Amniotic epithelial cell (primary cell): ENCODE measurements at places on chromosomes 1 and 21.

GRCh38 chr1:20470194-20470593 lies 15.8 kb downstream of the CAMK2N1 start:
- DNase-seq: no peak

GRCh38 chr1:101130673-101131072 lies 105.1 kb upstream of the DPH5 start:
- peak; percentile 94 for DNase-seq

GRCh38 chr1:97245682-97246081 lies 524.1 kb downstream of the PTBP2 start:
- DNase-seq: peak; percentile 27

DNA sequence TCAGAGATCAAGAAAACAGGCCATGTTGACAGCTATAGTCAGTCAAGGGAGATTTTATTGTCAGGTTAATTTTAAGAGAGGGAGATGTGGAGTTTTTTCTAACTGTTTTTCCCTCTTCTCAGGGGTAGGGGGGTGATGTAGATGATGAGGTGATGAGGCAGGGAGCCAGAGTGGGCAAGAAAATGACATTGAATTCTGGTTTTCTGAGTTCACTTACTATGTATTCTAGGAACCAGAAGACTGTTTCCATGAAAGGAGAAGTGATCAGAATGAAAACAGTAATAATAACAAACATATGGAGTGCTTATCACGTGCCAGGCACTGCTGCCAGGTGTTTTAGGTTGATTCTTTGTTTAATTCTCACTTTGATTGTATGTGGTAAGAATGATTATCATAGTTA lies 40.2 kb downstream of the CASQ2 start:
- no peak for DNase-seq

GRCh38 chr1:50949286-50949982 lies 10.6 kb downstream of the FAF1 start:
- no peak for DNase-seq

DNA sequence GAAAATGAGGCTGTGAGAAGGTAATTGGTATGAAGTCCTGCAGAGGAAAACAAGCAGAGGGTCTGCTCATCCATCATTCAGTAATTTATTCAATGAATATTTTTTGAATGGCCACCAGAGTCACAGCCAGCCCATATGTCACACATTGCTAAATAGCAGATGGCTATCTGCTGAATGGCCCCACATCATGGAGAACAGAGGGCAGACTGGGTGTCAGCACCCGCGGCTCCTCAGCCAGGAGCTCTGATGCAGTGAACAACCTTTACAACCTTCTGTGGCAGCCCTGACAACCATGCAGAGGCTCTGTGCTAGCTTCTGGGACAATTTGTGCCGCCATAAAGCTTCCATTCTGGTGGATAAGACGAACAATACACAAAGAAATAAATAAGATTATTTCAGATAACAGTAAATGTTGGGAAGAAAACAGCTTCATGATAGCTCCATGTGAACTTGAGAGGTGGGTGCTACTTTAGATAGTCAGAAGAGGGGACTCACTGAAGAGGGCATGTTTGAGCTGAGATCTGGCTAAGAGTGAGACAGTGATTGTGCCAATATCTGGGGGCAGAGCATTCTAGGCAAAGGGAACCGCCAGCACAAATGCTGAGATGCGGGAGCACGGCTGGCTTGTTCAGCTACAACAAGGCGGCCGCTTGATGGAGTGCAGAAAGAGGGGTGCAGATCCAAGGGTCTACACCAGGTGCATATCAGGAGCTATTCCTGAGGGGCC lies 2.8 kb upstream of the C1orf210 start:
- no peak for DNase-seq

GRCh38 chr1:94284476-94284875 lies 47.1 kb upstream of the ARHGAP29 start:
- DNase-seq: no peak

DNA sequence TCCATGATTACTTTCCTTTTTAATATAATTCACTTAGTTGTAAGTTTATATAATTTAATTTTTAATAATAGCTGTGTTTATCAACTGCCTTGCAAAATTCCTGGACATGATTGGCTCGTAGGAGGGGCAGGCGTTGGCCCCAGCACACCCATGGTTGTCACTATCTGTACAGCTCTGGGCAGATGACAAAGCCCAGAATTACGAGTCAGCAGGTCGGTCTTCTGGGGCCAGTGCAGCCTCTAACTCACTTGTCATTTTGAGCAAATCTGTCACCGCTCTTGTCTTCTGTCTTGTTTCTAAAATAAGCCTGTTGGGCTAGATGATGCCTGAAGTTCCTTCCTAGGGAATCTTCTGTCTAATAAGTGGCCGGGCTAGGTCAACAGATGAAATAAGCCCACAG lies 21.4 kb upstream of the LRRC38 start:
- no peak for DNase-seq

DNA sequence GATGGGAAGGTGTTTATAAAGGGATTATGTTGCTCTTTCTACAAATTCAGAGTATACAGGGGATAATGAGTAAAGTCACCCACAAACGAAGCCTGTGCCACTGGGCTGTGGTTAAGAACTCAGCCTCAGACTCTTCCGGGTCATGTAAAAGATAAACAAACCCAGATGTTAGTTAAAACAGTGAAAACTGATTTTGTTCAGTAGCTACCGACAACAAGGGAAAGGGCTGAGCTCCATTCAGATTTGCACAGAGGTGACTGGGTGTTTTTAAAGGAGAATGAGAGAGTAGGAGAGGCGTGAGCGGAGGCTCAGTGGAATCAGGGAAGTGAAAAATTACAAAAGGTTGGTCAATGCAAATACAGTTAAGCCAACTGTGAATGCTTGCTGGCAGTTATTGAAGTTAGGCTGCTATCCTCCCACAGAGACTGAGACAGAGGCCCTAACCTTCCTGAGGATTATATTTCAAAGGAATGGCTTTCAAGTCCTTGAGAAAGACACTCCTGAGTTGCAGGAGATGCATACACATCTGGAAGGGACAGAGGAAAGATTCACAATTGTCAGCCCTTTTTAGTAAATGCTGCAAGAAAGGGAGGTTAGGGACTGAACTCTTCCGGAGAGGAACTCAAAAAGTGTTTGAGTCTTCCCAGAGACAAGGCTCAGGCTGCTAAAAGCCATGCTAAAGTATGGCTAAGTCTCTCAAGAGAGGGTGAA lies 29.9 kb upstream of the SAMD13 start:
- peak; percentile 27 for DNase-seq

- DNase-seq: no peak
Measured at GRCh38 chr1:26336477-26337205, 17.3 kb downstream of the CRYBG2 start.

DNA sequence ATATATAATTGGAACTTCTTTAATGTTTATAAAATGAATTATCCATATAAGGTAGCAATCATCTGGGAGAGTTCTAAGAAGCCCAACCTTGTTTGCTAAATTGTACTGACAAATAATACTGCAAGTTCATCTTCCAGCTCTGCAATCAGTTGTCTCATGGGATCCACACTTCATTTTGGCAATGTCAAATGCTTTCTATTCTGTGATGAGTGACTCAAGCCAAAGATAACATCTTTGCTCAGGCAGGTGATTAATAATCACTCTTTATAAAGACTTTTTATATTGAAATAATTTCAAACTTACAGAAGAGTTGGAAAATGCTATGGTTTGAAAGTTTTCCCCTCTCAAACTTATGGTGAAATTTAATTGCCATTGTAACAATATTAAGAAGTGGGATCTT lies 67.2 kb downstream of the SLC44A5 start:
- DNase-seq: no peak

GRCh38 chr1:30275926-30276764 lies 447.2 kb downstream of the MATN1 start:
- no peak for DNase-seq

DNA sequence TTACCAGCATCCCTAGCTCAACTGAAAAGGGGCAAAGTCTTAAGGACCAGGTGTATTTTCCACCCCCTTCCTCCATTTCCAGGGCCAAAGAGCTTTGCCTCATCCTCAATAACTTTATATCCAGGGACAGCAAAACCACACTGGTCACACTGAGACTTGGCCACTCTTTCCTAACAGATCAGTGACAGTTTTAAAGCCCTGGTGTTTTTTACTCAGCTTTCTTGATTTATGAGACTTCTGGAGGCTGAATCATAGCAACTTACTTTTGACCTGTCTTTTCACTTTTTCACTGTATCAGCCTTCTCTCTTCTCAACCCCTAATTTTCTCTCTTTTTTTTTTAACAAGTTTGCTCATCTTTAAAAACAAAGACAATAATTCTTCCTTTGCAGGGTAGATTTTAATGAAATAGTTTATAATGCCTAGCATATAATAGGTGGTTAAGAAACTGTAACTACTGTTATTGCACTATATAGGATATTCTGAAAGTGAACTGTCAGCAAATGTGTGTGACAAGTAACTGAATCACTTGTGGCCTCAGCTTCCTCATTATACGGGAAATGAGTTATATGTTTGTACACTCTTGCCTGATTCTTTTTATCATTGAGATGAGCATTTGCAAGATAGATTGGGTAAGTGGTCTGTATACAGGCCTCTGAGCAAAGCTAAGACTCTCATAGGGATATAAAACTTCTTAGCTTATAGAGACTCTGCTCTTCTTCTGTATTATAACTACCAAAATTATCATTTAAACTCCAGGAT lies 19.7 kb upstream of the DYNLT5 start:
- DNase-seq: peak; percentile 22

DNA sequence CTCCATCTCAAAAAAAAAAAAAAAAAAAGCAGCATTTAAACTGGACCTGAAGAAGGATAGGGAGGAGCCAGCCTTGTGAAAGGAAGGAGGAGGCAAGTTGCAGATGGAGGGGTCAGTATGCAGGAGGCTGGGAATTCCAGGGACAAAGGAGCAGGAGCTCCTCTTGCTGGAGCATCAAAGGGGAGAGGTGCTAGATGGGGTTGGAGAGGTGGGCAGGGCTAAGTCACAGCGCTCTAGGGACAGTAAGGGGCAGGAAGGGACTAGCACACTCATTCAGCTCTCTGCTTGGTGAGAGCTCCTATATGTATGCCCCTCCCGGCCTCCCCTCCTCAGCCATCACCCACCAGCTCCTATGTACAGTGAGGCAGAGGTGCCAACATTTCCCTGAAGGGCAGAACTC lies 26.8 kb downstream of the MAP7D1 start:
- DNase-seq: no peak

DNA sequence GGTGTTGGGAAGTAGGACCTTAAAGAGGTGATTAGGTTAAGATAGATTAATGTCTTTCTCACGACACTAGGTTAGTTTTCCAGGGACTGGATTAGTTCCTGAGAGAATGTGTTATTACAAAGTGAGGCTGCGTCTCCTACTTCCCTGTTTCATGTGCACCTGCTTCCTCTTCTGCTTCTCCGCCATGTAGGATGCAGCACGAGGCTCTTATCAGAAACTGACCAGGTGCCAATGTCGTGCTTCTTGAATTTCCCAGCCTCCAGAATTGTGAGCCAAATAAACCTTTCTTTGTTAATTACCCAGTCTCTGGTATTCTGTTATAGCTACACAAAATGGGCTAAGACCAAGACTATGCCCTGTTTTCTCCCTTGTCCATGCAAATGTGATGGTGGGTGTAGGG lies 152.2 kb upstream of the LMO4 start:
- no peak for DNase-seq

GRCh38 chr1:12490532-12491142 lies 127.4 kb downstream of the DHRS3 start:
- DNase-seq: no peak

DNA sequence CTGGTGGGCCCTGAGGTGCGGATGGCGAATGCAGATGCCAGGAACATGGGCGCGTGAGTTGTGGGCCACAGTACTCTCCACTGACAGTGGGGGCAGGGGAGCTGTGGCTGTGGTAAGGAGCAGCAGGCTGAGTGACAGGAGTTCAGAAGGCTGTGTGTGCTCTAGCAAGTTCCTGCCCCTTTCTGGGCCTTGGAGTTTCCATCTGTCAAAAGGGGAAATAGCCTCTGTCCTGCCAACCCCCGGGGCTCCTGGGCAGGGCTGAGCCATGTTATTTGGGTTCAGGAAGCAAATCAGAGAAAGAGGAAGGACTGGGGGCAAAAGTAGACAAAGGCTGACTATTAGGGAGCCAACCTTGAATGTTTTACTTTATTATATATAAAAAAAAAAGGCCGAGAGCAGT lies 19.5 kb upstream of the MFN2 start:
- no peak for DNase-seq

DNA sequence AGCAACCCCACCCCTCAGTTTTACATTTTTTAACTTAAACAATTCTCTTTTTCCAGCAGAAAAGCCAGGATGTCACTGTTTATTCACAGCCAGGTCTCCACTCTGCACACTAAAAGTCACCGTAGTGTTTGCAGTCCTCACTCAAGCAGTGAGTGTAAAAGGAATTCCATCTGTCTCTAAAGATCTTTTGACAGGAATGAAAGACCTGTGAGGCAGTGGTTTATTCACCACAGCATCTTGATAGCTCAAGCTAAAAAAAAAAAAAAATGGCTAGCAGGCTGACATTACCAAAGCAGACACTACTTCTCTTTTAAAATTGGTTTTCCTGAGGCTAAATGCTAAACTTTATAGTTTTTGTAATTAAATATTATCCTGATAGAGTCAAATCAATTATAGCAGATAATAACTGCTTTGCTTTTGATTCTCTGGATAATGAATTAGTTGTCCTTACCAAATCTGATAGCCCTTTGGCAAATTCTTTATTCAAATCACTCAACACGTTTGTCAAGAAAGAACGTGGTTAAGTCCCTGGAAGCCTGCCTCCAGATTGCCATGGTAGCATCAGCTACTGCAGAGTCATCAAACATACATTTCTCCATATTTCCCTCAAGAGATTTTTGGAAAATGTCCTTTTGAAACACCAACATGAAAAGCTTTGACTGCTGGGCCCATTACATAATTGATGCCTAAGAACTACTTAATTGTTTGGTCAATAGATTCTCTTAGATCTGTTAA lies 22.2 kb upstream of the SLC5A9 start:
- DNase-seq: peak; percentile 70

DNA sequence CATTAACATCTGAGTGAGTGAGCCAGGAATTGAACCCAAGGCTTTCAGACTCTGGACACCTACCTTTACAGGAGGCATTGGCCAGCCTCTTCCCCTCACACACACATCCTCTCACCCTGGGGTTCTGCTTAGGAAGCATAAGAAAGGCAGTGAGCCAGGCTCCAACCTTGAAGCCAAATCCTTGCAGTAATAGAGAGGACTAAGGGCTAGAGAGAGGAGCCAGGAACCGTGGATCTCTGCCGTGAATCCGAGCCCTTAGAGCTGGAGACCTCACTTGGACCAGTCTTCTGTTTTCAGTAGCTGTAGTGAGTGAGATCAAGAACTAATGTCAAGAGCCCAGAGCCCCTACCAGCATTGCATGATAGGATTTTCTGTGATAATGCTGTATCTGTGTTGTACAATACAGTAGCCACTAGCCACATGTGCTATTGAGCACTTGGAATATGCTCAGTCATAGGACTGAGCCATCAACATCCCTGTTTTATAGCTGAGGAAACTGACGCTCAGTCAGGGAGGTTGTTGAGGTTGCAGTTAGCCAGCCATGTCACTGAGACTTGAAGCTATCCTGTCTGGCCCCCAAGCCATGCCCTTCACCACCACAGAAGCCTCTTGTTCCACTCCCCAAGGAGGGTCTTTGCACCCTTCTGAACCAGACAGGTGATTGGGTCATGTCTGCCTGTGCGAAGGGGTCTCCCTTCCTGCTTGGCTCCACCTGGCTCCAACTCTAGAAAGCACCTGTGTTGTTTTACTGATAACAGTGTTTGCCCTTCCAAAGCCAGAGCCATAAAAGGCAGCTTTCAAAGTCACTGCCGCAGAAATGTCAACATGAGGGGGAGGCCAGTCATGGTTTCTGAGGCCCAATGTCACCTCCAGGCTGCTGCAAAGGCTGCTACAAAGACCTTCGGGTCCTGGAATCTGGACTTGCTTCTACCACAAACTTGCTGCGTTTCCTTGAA lies 101.1 kb upstream of the JUN start:
- no peak for DNase-seq
